SW 1271 (cell line): ENCODE measurements at places on chromosomes 16 and 17.

DNA sequence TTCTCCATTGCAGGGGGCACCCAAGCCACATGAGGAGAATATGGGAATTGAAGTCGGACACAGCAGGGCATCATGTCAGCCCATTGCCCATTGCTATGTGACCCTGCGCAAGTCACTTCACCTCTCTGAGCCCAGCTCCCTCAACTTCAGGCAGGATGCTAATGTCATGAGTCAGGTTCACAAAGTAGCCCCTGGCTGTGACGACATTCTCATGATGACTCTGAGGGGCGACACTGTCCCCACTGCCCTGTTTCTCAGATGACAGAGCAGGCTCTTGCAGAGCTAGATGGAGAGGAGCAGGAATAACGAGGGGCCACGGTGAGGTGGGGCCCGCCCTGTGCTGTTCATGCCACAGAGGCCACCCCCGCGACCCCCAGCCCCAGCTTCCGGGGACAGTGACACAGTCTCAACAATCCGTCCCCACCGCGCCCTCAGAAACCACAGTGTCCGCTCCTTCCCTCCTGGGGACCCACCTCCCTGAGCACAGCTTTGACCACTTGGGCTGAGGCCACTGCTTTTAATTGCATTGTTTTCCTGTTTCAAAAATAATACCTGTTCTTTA lies 13.2 kb upstream of the ZNF469 start:
- no peak for DNase-seq

GRCh38 chr17:18043491-18043890 lies 4.3 kb downstream of the GID4 start:
- no peak for DNase-seq

DNA sequence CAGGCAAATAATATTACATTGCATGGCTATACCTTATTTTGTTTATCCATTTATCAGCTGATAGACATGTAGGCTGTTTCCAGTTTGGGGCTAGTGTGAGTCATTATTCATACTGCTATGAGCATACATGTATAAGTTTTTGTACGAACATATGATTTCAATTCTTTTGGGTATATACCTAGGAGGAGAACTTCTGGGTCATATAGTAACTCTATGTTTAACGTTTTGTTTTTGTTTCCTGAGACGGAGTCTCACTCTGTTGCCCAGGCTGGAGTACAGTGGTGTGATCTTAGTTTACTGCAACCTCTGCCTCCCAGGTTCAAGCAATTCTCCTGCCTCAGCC lies 2.4 kb upstream of the ITGAL start:
- no peak for DNase-seq

DNA sequence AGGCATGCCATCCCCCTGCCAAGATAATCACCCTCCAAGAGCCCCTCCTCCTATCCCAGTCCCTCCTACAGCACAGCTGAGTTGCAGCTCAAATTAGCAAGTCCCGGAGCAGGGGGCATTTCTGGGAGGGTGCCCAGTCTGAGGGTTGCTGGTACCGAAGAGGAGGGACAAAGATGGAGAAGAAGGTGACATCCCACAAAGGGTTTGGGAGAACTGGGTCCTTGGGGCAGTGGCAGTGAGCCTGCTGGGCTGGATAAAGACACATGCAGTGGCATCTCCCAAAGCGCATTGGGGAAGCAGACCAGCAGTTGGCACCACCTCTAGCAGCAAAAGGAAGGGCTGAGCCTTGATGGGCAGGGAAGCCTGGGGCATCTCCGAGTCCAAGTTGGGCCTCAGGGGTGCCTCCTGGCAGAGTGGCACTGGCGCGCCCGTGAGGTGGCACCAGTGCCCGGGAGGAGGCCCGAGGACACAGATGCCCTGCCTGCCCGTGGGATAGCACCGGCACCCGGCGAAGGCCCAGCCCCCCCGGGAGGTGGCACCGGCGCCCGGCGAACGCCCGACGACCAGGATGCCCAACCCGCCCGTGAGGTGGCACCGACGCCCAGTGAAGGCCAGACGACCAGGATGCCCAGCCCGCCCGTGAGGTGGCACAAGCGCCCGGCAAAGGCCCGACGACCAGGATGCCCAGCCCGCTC lies 622 bp downstream of the TOM1L2 start:
- DNase-seq: no peak

- no peak for DNase-seq
Measured at GRCh38 chr17:50354198-50354597, 8.3 kb downstream of the XYLT2 start.
